ENCODE measurements at places on chromosomes 3 and 15.

DNA sequence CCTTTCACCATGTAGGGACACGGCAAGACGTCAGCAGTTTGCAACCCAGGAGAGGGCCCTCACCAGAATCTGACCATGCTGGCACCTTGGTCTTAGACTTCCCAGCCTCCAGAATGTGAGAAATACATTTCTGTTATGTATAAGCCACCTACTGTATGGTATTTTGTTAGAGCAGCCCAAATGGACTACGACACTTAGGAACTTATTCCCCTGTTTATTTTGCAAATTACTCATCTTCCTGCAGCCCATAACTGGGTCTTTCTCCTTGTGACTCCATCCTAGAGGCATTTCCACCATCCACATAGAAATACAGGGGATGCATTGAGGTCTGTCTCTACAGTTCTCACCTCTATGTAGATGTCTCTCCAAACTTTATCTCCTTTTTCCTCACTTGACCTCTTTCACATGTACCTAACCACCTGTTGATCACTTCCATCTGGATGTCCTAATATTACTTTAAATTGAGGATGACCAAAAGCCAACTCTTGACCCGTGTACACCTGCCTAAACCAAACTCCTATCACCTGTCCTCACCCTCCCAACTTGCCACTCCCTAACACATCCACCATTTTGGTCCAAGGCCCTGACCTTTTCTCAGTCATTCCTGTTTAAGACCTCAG is 406.0 kb upstream of the WNT5A start:
- no peak for DNase-seq

GRCh38 chr3:124243177-124243859 is 251.4 kb upstream of the ROPN1 start:
- no peak for DNase-seq

DNA sequence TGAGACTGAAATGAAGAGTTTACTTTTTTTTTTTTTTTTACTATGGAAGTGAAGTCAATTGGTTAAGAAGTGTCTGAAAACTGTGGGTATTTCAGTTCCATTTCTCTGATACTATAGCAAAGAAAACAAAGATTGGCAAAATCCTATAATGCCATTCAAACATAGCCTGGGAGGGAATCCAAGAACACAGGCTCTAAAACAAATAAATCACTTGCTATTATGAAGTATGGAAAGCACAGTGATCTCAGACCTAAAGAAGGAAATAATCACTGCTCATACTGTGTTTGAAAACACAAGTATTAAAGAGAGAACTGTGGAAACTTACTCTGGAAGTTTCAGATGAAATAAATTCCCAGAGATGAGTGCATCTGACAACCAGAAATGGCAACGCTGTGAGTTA is 12.0 kb downstream of the SAMMSON start:
- DNase-seq = no peak

DNA sequence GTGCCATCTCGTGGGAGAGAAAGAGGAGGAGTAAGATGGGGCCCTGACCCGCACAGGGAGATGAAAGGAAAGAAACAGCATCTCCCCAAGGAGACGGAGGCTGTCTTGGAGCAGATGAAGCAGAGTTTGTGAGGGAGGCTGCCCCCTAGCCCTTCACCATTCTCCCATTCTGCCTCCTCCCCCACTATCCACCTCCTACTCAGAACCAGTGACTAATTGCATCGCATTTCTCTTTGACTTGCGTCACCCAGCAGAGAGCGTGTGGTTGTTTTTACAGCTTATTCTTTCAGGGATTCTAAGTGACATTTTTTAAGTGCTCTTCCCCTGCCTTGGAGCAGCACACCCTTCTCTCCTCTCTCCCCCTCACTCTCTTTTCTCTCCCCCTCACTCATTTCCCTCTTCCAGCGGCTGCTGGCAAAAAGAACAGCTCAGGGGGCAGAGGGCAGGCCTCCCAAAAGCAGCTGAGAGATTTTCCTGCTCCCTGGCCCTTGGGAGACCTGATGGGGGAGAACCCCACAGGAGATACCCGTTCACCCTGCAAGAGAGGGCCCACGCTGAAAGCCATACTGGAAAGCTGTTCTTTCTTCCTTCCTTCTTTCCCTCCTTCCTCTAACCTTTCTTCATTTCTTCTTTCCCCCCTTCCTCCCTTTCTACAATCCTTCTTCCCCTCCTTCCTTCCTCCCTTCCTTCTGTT is 91.8 kb downstream of the MRPL46 start:
- no peak for DNase-seq

DNA sequence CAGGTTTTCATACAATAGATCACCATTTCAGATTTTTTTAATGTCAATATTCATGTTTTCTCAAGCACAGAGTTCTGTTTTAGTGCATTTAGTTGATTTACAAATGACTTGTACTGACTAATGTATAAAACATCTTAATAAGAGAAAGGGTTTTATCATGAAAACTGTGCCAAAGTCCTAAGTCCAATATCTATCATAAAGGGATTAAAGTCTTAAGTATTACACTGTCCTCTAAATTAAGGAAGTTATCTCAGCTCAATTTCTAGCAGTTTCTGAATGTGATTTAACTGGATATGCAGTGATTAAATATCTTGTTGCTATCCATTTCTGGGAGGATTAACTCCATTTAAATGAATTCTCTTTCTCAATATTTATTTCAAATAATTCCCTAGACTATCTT is 381.1 kb upstream of the CNTN4 start:
- DNase-seq = no peak

DNA sequence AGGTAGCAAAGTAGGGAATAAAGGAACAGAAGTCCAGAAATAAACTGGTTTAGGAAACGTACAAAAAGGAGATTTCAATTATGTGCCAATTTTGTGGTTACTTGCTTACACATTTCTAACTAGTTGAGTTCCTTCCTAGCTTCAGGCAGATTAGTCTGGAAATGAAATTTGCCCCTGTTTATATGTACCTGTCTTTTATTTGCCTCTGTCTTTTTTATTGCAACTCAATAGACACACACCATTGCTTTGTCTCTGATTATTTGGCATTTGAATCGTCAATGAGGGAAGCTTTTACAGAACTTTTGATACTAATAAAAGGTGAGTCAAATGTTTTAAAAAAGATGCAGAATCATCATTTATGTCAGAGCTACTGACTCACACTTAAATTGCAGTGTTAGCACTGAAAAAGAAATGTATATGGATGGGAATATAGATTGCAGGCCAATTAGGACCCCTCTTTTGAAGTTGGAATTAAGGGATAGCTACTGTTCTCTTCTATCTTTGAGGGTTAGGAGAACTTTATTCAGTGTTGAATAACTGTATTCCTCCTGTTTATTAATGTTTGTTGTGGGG is 60.5 kb downstream of the TRAK1 start:
- no peak for DNase-seq

DNA sequence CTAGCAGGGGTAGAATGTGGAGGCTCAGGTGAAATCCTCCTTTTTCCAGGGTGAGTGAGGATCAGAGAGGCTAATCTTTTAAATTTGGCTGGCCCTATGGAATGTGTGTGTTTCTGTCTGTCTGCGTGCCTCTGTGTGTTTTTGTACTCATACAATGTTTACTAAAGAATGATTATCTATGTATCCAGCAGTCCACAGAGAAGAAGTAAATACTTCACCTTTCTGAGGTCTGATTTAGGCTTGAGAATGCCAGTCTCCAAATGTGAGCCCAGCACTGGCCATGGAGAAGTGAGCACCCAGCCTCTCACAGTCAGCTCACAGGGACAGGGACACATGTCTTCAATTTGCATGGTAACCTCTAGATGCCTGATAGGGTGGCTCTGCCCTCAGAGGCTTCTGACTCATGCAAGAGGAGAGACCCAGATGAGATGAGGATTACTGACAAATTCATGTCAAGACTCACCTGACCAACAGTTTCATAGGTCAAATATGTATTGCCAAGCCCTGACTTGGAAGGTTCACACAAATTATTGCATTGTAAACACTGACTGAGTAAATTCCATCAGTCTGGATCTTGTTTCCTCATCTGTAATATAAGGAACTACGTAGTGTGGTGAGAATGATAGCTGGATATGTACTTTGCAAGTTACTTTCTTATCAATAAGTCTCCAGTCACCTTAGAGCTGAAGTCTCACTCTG is 31.0 kb downstream of the ENTPD3 start:
- no peak for DNase-seq

DNA sequence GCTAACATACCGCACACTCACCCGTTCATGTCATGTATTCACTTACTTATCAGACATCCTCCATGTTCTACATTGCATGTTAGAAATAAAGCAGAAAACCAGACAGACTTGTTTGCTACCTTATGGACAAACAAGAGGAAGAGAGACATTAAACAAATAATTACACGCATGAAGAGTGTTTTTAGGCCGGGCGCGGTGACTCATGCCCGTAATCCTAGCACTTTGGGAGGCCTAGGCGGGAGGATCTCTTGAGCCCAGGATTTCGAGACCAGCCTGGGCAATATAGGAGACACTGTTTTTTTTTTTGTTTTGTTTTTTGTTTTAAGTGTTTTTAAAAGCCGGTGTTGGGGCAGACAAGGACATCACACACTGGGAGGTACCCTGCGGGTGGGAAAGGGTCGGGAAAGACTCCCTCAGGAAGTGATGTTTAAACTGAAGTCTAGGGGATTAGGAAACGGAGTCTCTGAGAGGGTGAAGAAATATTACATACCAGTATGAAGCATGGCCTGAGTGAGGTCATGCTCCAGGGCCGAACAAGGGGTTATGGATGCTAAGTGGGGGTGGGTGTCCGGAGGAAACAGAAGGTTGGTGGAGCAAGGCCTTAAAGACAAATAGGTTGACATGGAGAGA is 2.1 kb upstream of the USP3 start:
- no peak for DNase-seq

GRCh38 chr15:33375236-33375635 is 64.5 kb downstream of the RYR3 start:
- no peak for DNase-seq

- no peak for DNase-seq
Measured at GRCh38 chr15:68734352-68734751, 86.3 kb downstream of the ANP32A start.

- no peak for DNase-seq
Measured at GRCh38 chr3:123993818-123994217, 1.9 kb upstream of the ROPN1 start.

DNA sequence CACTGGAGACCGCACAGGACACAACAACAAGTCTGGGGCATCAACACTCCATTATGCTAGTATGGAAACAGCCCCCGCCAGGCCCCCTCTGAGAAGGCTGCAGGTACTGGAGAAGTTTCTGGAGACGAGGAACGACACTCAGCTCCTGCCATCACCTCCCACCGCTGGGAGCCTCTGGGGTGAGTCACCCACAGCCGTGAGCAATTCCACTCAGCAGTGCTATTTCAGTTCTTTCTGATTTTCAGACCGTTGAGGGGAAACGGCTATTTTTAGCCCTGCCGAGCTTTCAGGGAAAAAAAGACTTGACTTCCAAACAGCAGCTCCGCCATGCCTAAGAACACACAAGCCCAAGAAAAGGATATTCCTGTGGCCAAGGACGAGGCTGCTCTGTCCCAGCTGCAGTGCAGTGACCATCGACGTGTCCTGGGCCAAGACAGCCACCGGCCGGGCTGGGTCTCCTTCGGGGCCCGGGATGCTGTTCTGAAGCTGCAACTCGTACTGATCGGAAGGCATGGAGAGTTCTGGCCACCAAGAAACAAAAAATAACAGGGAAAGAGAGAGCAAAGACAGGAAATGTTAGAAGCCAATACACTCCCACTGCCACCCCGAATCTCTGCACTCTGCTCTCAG is 40.8 kb downstream of the NUP210 start:
- no peak for DNase-seq

GRCh38 chr15:70103880-70104626 is 6.3 kb upstream of the TLE3 start:
- no peak for DNase-seq

- DNase-seq = no peak
Measured at GRCh38 chr15:100704281-100705055, 102.1 kb downstream of the ASB7 start.

- no peak for DNase-seq
Measured at GRCh38 chr3:7964899-7965298, 536.7 kb upstream of the LMCD1 start.

- no peak for DNase-seq
Measured at GRCh38 chr15:25711691-25712090, 151.4 kb downstream of the ATP10A start.

- DNase-seq = no peak
Measured at GRCh38 chr3:126119008-126119675, 35.2 kb upstream of the SLC41A3 start.

DNA sequence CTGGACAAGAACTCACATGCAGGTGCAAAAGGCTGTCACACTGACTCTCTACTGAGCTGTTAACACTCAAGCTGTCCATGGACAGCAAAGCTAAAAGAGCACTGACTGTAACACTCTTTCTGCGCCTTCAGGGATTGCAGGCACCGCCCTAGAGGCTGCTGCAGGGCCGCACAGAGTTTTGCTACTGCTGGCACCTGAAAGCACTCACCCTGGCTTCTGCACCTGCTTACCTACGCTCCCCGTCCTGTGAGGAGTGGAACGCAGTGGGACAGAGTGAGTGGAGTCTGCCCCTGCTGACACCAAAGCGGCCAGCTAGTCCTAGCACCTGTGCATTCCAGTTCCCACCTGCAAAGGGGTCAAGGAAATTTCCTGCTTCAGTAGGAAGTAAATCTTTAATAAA is 941.3 kb downstream of the DIPK2A start:
- DNase-seq = no peak

DNA sequence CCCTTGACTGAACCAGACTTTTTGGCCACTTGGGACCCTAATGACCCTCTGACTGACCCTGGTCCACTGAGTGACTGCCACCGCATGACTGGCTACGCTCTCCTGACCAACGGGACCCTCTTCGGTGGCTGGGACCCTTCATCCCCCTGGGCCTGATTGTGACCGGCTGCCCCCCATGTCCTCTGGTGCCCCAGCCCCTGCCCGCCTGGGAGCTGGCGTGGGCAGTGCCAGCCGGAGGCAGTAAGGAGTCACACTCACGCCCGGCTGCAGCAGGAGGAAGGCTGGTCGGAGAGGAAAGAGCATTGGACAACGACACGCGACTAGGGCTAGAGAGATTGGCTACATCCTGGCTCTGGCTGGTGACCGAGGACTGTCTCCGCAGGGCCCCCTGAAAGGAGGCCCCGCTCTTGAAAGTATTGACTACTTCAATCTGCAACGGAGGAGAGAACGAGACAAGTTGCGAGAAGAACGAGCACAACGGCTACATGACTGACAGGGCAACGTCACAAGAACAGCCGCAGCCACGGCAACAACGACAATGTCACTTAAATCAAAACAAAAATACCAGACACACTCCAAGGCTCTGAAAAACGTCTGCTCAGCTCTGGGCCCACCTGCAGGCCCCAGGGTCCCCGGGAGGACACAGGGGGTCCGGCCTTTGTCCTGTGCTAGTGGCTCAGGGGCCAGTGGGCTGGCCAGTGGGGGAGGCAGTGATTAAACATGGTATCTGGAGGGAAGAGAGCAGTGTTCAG is 15.1 kb upstream of the SEC13 start:
- no peak for DNase-seq

- no peak for DNase-seq
Measured at GRCh38 chr3:30707825-30708224, 101.4 kb downstream of the TGFBR2 start.

DNA sequence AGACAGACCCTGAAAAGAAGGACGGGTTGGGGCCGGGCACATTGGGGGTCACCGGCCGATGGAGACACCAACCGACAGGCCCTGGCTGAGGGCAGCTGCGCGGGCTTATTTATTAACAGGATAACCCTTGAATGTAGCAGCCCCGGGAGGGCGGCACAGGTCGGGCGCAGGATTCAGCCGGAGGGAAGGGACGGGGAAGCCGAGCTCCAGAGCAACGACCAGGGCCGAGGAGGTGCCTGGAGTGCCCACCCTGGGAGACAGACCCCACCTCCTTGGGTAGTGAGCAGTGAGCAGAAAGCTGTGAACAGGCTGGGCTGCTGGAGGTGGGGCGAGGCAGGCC is 2.2 kb upstream of the LSMEM2 start:
- no peak for DNase-seq
